ENCODE measurements at places on chromosomes 12 and 14. TPM values are rescaled to one million over a fixed set of nuclear protein-coding genes. Genes with fewer than 3 reads are reported as not detected.

The RFLNA gene
- not detected for total RNA-seq

DNA sequence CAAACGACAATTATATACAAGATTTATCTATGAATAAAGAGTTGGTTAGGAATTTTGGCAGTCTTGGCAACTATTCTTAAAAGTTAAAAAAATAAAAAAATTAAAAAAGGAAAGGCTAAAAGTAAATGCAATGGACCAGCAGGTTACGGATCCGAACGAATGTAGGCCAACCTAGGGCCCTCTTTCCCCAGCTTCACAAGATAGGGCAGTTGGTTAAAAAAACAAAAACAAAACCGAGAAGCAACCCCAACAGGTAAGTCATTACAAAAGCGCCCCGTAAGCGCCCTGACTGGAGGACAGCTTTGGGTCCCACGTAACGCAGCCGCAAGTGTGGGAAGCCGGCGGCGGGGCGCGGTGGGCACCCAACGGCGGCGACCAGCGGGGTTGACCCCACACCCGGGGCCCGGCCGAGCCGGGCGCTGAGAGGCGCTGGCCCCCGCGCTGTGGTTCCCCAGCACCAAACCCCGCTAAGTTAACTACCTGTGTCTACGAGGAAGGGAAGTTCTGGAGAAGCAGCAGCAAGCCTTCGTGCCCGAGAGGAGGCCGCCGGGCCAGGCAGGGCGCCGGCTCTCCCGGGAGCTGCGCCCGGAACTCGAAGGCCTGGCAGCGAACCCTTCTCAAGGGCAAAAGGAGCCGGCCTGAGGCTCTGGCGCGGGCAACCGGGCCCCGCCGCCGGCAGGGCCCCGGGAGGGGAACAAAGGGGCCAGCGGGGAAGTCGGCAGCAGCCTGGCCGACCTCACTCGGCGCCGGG lies 882 bp downstream of the HECTD1 start:
- no peaks in the 10 kb centered on the region for H3K27me3 ChIP-seq
- H3K36me3 ChIP-seq: peaks cover 12% of the 10 kb centered on the region
- H3K4me3 ChIP-seq: peak overlapping the region; percentile 75
- peak; percentile 16 for DNase-seq

The CLEC2D gene
- total RNA-seq: 3.3 TPM

DNA sequence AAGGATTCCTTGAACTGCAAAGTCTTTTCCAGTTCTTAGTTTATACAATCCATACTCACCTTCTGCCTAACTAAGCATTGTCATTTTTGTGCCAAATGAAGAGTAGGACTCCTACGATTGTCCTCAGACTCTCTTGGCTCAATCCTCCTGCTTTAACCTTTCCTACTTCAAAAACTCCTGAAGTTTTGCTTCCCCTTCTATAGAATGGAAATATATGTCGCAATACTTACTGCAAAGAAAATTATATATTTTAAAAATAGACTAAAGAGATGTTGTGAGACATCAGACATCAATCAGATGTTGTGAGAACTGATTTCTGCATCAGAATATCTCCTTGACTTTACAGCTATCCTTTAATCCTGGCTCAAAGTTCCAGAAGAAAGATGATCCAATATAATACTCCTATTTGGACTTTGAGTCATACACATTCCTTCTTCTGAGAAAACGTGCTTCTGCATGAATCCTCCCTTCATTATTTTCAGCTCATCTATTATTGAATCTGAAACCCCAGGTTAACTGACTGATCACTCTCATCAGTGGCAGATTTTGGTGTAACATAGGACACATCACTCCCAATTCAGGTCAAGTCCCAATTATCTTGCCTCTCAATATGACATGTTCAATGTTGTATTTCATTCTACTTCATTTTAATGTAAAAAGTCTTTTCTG lies 48.8 kb downstream of the A2M start:
- peaks cover 8% of the 10 kb centered on the region for H3K4me1 ChIP-seq
- H3K27me3 ChIP-seq: no peaks in the 10 kb centered on the region
- no peak overlapping the region for H3K27ac ChIP-seq
- H3K36me3 ChIP-seq: no peaks in the 10 kb centered on the region

- H3K4me1 ChIP-seq: no peaks in the 10 kb centered on the region
- no peaks in the 10 kb centered on the region for H3K36me3 ChIP-seq
- H3K27me3 ChIP-seq: no peaks in the 10 kb centered on the region
- DNase-seq: no peak
Measured at GRCh38 chr12:123960856-123961255, 11.8 kb downstream of the CCDC92 start.

- DNase-seq: no peak
- no peak overlapping the region for H3K4me3 ChIP-seq
Measured at GRCh38 chr12:99332936-99333591, 314.5 kb upstream of the GARIN6 start.

- H3K4me3 ChIP-seq: no peak overlapping the region
- no peaks in the 10 kb centered on the region for H3K27me3 ChIP-seq
Measured at GRCh38 chr12:111443586-111443985, 37.9 kb downstream of the SH2B3 start.

- H3K36me3 ChIP-seq: no peaks in the 10 kb centered on the region
- DNase-seq: no peak
- no peaks in the 10 kb centered on the region for H3K4me1 ChIP-seq
- no peak overlapping the region for H3K4me3 ChIP-seq
- H3K27me3 ChIP-seq: no peaks in the 10 kb centered on the region
Measured at GRCh38 chr12:109735051-109735521, 21.5 kb downstream of the FAM222A start.

The PKP2 gene
- total RNA-seq: 12.7 TPM

GRCh38 chr12:58028294-58028693 lies 86.9 kb downstream of the ATP23 start:
- H3K4me1 ChIP-seq: peaks cover 10% of the 10 kb centered on the region
- no peak overlapping the region for H3K27ac ChIP-seq
- H3K4me3 ChIP-seq: no peak overlapping the region
- no peaks in the 10 kb centered on the region for H3K27me3 ChIP-seq
- no peaks in the 10 kb centered on the region for H3K36me3 ChIP-seq
- peak; percentile 32 for DNase-seq

The TUNAR gene
- not detected for total RNA-seq

The P2RX2 gene
- not detected for total RNA-seq

The LDHB gene
- total RNA-seq: 432 TPM

DNA sequence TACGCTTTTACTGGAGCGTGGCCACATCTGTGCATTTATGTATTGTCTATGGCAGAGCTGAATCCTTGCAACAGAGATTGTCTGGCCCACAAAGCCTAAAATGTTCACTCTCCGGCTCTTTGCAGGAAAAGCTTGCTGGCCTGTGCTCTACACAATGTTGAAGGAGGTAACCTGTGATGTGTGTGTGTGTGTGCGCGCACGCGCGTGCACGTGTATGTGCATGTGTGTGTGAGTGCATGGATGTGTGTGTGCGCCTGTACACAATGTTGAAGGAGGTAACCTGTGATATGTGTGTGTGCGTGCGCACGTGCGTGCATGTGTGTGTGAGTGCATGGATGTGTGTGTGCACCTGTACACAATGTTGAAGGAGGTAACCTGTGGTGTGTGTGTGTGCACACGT lies 62.7 kb downstream of the RFLNA start:
- no peak overlapping the region for H3K4me3 ChIP-seq
- peaks cover 90% of the 10 kb centered on the region for H3K36me3 ChIP-seq
- no peaks in the 10 kb centered on the region for H3K4me1 ChIP-seq
- no peak overlapping the region for H3K27ac ChIP-seq

The RERG gene
- total RNA-seq: not detected

The SAMD15 gene
- 1.2 TPM for total RNA-seq

The TBX3 gene
- total RNA-seq: 89.4 TPM

DNA sequence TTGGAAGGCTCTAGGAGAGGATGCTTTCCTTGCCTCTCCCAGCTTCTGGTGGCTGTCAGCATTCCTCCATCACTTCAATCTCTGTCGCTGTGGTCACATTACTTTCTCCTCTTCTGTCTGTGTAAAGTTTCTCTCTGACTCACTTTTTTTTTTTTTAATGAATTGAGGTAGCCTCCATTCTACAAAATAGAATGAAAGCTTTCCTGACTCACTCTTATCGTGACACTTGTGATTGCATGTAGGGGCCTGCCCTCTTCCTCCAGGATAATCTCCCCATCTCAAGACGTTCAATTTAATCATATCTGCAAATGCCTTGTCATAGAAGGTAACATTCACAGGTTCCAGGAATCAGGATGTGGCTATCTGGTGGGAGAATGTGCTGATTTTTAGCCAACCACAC lies 153.5 kb upstream of the HMGA2 start:
- peak overlapping the region; percentile 82 for H3K27ac ChIP-seq
- peaks cover 53% of the 10 kb centered on the region for H3K4me1 ChIP-seq
- no peaks in the 10 kb centered on the region for H3K27me3 ChIP-seq
- H3K36me3 ChIP-seq: no peaks in the 10 kb centered on the region

GRCh38 chr12:90360300-90360699 lies 594.7 kb downstream of the CCER1 start:
- no peak overlapping the region for H3K4me3 ChIP-seq
- no peaks in the 10 kb centered on the region for H3K27me3 ChIP-seq
- H3K4me1 ChIP-seq: peaks cover 3% of the 10 kb centered on the region
- H3K27ac ChIP-seq: no peak overlapping the region

GRCh38 chr14:60757567-60758002 lies 23.0 kb downstream of the MNAT1 start:
- DNase-seq: peak; percentile 98
- peak overlapping the region; percentile 41 for H3K4me3 ChIP-seq
- no peaks in the 10 kb centered on the region for H3K27me3 ChIP-seq
- H3K4me1 ChIP-seq: peaks cover 59% of the 10 kb centered on the region
- H3K36me3 ChIP-seq: 0 out of 2 replicates have a peak, but pooled peaks cover 5% of the 10 kb centered on the region

The B4GALNT1 gene
- total RNA-seq: 42.3 TPM

- H3K27me3 ChIP-seq: no peaks in the 10 kb centered on the region
- H3K4me1 ChIP-seq: no peaks in the 10 kb centered on the region
- H3K36me3 ChIP-seq: no peaks in the 10 kb centered on the region
Measured at GRCh38 chr12:87094356-87094755, 838.2 kb upstream of the MGAT4C start.

DNA sequence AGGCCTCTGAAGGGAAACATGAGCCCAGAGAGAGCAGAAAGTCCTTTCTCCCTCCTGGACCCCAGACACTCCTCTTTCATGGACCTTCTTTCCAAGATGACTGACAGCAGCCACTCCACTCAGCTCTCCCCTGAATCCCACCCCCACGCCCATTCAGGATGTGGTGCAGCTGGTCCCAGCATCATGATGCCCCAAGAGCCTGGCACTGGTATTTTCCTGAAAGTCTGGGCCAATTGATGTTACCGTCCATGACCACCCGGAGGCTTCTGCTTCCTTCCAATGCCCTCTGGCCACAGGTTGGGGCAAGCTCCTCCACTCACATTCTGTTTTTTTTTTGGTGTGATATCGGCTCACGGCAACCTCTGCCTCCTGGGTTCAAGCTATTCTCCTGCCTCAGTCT lies 112.6 kb downstream of the CALM1 start:
- peak; percentile 36 for DNase-seq
- H3K36me3 ChIP-seq: no peaks in the 10 kb centered on the region
- no peak overlapping the region for H3K4me3 ChIP-seq
- H3K27me3 ChIP-seq: 0 out of 2 replicates have a peak, but pooled peaks cover 4% of the 10 kb centered on the region
- peaks cover 45% of the 10 kb centered on the region for H3K4me1 ChIP-seq

GRCh38 chr12:27083861-27084394 lies 1.6 kb upstream of the C12orf71 start:
- no peaks in the 10 kb centered on the region for H3K36me3 ChIP-seq
- peaks cover 10% of the 10 kb centered on the region for H3K4me1 ChIP-seq

The KRT4 gene
- total RNA-seq: 20.7 TPM

- H3K4me1 ChIP-seq: no peaks in the 10 kb centered on the region
- H3K36me3 ChIP-seq: peaks cover 11% of the 10 kb centered on the region
- DNase-seq: no peak
Measured at GRCh38 chr14:101823066-101823465, 61.6 kb downstream of the PPP2R5C start.

DNA sequence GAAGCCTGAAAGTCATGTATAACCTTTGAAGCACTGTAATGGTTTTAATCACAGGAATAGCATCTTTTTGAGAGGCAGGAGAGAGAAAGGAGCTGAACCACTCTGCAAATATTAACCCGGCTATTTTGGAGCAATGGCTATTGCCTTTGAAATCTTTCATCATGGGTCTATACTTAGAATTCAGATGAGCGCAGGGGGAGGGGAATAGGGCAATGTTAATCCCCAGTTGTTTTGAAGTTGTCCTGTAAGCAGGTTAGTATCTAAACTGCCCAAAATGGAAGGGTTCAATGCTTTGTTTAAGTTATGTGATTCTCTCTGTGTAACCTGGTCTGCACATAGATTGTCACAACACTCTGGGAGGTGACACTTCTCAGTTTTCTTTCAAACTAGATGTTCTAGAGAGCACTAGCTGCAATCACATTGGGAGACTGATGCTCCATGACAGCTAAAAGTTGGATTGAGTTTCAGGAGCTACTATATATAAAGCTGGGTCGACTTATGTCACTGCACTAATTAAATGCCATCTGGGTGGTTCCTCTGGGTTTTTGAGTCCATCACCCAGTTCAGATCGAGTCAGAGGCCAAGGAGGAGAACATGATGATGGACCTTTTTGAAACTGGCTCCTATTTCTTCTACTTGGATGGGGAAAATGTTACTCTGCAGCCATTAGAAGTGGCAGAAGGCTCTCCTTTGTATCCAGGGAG lies at the start of gene MYF6:
MYF6 (plus strand) TSS at position 509 of the 704 bp plus-strand sequence; CDS start at position 595, 86 bp downstream.
- no peaks in the 10 kb centered on the region for H3K36me3 ChIP-seq
- H3K27me3 ChIP-seq: peaks cover 31% of the 10 kb centered on the region
- no peak for DNase-seq
- no peak within 1 kb of the TSS for H3K27ac ChIP-seq
- H3K4me3 ChIP-seq: no peak within 1 kb of the TSS

The KRT72 gene
- total RNA-seq: not detected

DNA sequence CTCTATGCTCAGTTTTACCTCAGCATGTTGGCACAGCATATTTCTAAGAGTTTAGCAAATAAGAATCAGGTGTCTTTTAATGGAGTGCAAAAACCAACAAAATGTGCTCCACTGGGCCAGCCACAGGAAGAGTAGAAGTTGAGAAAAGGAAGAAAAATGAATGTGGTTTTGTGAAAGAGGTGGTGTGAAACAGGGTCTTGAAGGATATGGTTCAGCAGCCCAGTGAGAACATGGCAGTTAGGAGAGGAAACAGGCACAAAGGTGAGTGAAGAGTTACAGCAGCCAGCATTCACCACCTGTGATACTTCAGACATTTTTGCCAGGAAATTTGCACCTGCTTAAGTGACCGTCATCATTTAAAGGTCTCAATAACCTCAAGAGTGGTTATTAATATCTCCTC lies 2.4 kb downstream of the STAB2 start:
- H3K27me3 ChIP-seq: peaks cover 53% of the 10 kb centered on the region
- no peak overlapping the region for H3K27ac ChIP-seq
- no peaks in the 10 kb centered on the region for H3K36me3 ChIP-seq
- no peak for DNase-seq
- no peaks in the 10 kb centered on the region for H3K4me1 ChIP-seq

GRCh38 chr14:92993302-92993701 lies 70.4 kb downstream of the CHGA start:
- no peak for DNase-seq
- no peaks in the 10 kb centered on the region for H3K27me3 ChIP-seq
- no peak overlapping the region for H3K4me3 ChIP-seq
- no peak overlapping the region for H3K27ac ChIP-seq
- H3K36me3 ChIP-seq: 0 out of 2 replicates have a peak, but pooled peaks cover 2% of the 10 kb centered on the region
- H3K4me1 ChIP-seq: no peaks in the 10 kb centered on the region

DNA sequence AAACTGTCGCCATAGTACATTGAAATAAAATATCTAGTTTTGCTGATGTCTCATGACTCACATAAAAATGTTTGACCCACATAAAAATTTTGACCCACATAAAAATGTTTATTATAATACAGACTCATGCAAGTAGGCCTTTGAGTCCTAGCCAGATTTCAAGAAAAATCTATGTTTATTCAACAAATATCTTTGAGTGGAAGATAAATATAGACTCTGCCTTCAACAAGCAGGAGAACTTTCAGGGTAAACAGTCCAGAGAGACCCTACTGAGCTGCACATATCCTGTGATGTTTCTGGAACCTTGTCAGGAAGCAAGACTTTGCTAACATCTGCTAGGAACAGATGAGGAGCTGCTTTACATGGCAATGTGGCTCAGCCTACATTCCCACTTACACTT lies 283.1 kb downstream of the MDGA2 start:
- no peaks in the 10 kb centered on the region for H3K4me1 ChIP-seq
- H3K4me3 ChIP-seq: no peak overlapping the region
- peaks cover 20% of the 10 kb centered on the region for H3K27me3 ChIP-seq
